Cerebellar nuclear complex (tissue), 1 donor: ENCODE measurements at places on chromosomes 1 and 21.

- DNase-seq, result no peak
These were observed 40.8 kb upstream of the TMPRSS2 start for GRCh38 chr21:41548781-41549180.

GRCh38 chr1:230495076-230495475, 68.9 kb upstream of the PGBD5 start:
- DNase-seq, result no peak

DNA sequence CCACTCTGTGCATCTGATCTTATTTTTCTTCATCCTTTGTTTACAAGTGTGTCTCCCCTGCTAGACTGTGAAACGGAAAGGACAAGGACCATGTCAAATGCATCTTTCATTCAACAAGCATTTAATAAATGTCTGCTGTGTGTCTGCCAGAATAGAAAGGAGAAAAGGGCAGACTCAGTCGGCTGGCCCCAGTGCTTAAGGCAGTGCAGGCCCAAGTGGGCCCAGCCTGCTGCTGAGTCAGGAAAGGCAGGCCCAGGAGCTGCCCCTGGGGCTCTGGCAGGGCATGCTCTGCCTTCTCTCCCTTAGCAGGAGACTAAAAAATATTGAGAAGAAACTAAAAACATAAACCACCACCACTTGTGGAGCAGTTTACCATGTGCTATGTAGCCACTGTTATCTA, 38.1 kb downstream of the PLEKHA6 start:
- no peak for DNase-seq

- no peak for DNase-seq
These were observed 128.8 kb upstream of the RAVER2 start for GRCh38 chr1:64616039-64616438.

GRCh38 chr1:94636624-94637023, 95.1 kb upstream of the F3 start:
- DNase-seq, result no peak

DNA sequence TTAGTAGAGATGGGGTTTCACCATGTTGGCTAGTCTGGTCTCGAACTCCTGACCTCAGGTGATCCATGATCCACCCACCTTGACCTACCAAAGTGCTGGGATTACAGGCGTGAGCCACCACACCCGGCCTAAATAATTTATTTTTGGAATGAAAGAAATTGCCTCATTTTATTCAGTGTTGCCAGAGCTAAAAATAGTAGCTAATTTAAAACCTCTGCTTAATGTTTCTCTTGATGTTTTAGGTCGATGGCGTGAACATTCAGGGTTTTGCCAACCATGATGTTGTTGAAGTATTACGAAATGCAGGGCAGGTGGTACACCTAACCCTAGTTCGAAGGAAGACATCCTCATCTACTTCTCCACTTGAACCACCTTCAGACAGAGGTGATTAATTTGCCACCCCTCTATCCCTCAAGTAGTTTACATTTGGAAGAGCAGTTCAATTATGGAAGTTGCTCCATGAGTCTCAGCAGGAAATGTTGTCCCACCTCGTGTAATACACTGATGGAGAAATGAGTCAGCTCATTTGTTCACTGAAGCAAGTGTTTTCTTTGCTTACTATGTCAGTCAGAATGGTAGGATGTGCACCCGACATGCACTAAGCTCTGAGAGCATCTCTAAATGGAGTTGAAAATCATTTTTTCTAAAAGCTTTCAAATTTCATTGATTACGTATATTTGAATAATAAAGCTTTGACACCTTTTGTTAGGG, 54.9 kb downstream of the PATJ start:
- no peak for DNase-seq

DNA sequence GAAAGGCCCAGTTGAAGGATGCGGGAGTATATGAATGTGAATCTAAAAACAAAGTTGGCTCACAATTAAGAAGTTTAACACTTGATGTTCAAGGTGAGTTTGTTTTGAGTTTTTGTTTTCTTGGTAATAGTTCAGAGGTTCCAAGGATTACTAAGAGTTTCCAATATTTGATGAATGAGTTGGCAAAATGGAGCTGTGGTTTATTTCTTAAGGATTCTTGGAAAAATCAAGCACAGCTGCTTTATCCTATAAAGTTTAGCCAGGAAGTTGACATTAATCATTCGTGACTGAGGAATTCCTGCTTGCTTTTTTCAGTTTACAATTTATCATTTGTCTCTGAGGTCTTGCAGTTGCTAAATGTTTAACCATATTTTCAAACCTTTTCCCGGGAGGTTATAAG, 15.1 kb downstream of the VCAM1 start:
- DNase-seq, result no peak

- no peak for DNase-seq
These were observed 151.5 kb upstream of the RNPC3 start for GRCh38 chr1:103373991-103374390.

DNA sequence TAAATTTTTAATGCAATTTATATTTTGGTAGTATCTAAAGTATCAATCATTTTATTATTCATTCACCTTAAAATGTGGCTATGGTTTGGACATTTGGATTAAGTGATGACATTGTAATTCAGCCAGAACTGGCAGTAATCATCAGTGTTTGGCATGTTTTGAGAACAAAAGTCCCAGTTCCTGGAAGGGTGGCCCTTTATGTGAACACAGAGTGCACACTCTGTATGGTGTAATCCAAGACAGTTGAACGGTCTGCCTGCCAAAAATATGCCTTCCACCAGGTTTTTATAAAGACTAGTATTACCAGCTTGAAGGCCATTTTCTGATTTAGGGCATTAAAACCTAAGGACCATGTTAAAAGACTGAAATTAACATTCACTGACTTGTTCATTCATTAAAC, 448.7 kb downstream of the LTN1 start:
- no peak for DNase-seq

DNA sequence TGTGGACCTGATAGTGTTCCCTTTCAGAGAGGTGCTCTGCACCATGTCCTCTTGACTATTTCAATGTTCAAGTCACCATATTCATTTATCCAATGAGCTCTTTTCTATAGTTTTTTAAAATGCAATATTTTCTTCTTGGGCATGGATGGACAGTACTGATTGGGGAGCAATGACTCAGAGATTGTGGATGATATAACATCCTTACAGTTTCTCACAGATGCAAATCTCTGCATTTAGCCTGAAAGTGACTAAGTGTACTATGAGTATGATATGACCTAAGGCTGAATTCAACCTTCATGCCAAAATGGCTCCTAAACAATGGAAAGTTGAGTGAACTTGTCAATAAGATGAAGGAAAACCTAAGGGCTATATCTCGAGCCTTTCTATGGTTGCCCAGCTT, 36.5 kb downstream of the C4BPA start:
- no peak for DNase-seq

DNA sequence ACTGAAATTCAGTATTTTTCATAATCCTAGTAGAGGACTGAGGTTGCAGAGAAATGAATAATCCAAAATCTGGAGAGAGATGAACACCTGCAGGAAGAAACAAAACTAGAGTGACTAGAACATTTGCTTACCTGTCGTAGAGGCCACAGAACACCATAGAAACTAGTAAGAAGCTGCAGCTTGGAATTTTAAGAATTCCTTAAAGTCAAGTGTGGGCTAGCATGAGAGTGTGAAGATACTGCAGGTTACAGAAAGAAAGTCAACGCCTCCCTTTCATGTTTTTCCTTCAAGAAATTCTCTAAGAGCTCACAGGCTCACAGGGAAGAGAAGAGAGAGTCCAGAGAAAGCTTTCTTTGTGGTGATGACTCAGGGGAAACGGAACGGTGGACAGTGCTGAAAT, 633.7 kb downstream of the LRRIQ3 start:
- no peak for DNase-seq

- no peak for DNase-seq
These were observed 10.6 kb downstream of the ZBTB17 start for GRCh38 chr1:15965228-15965767.

DNA sequence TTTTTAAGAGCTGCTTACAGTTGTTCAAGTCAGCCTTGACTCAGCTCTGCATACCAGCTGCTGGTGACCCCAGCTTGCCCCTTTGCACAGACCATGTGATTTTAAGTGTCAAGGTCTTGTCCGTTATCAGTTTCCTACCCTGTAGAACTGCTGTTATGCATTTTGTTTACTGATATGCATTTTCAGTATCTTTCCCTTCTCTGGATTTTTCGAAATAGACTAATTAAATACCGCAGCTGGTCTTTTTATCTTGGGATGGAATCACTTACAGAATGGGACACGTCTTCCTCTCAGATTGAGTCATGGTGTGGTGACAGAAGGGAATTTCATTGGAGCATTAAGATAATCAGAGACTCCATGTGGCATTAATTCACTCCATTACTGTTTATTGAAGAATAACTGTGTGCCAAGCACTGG, 145.6 kb downstream of the FMN2 start:
- DNase-seq, result no peak

- no peak for DNase-seq
These were observed 95.4 kb downstream of the LPAR3 start for GRCh38 chr1:84797603-84798002.

DNA sequence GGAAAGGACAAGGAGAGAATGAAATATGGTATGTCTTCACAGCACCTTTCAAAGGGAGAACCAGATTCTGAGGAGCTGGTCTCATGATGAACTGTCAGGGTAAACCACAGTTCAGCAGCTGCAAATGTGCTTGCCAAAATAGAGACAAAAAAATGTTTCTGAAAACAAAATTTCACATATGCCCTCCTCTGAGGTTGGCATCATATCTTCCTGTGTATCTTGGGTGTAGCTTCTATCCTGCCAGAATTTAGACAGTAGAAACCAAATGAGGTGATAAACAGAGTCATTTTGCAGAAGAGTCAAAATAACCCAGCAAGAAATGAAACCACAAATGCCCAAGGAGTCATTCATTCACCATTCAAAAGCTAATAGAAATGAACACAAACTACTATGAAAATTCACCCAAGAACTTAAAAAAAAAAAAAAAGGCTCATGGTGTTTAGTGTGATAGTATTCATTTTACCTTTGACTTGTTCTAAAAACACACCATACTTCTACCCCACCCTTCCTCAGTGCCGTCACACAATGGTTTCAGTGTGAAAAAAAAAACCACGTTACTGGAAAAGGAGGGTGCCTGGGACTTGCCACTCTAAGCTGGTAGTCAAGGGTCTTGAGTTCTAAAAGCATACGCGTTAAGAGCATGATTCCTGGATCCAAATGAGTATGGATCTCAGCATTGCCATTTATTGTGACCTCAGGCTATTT, 18.5 kb downstream of the SELL start:
- no peak for DNase-seq
